ENCODE measurements at places on chromosomes 1 and 21.
A peak's percentile ranks its signal among the peaks of the same experiment; 100 is the strongest.

- DNase-seq, result peak; percentile 38
Measured at GRCh38 chr1:211135342-211135950, 1.5 kb upstream of the KCNH1 start.

GRCh38 chr1:14403961-14404645 is 194.4 kb upstream of the KAZN start:
- no peak for DNase-seq

DNA sequence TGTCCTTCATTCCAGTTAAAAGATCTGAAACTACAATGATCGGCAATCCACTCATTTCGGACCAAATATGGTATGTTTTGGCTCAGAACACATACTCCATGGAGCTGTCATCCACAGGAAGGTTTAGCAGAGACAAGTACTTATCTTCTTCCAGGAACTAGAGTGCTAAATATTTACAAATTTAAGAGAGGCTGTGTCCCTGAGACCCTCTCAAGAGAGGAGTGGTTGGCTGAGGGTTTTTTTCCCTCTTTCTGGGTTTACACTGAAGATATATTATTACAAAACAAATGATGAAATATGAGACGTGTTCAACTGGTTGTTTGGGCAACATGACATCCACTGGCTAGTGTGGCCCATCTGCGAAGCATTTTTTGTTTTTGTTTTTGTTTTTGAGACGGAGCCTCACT is 25.9 kb upstream of the NID1 start:
- DNase-seq, result no peak

DNA sequence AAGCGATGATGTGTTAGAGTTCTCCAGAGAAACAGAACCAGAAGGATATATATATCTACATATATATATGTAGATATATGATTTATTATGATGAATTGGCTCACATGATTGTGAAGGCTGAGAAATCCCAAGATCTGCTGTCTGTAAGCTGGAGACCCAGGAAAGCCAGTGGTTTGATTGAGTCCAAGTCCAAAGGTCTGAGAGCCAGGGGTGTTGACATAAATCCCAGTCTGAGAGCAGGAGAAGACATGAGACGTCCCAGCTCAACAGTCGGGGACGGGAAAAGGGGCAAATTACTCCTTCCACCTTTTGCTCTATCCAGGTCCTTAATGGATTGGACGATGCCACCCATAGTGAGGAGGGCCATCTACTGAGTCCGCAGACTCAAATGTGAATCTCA is 126.6 kb downstream of the PRDM2 start:
- no peak for DNase-seq

- DNase-seq, result no peak
Measured at GRCh38 chr1:248897412-248898337, 8.4 kb upstream of the PGBD2 start.

DNA sequence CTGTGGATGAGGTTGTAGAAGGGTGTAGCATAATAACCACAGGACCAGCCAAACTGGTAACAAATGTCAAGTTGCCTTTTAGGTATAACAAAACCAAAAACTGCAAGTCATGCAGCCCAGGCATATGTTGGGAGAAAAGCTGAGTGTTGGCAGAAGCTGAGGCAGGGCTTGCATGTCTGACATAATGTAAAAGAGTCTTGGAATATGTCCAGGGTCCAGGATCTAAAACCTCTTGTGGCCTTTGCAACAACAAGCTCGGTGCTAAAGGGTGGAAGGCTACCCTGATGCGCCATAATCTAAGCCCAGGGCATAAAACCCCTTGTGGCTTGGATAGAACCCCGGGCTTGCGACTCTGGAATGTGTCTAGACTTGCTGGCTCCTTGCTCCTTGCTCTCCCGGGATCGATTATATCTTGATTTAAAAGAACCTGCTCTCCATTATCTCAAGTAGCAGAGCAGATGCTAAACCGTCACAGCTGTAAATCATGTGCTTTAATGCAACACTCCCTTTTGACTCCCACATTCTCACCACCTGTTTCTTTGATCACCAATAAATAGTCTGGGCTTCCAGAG is 26.5 kb upstream of the SLC35A3 start:
- no peak for DNase-seq

DNA sequence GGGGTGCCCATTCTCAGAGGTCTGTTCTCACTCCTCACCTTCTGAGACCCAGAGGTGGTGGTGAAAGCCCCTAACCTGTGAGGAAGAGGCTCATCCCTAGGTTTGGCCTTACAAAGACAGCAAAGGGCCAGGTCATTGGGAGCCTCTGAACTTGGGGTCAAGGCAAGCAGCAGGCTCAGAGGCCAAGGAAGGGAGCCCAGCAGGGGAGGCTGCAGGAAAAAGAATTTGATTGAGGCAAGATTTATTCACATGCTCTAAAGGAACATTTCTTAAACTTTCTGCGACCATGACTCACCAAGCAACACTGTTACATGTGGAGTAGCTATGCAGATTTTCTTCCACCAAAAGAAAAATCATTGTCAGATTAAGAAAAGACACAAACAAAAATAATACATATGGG is 132.5 kb upstream of the SYT6 start:
- DNase-seq, result no peak

- no peak for DNase-seq
Measured at GRCh38 chr21:41833497-41834115, 45.5 kb downstream of the PRDM15 start.

- DNase-seq, result no peak
Measured at GRCh38 chr1:42335809-42336518, 929 bp upstream of the FOXJ3 start.

- DNase-seq, result no peak
Measured at GRCh38 chr1:156859523-156860112, 701 bp upstream of the INSRR start.

DNA sequence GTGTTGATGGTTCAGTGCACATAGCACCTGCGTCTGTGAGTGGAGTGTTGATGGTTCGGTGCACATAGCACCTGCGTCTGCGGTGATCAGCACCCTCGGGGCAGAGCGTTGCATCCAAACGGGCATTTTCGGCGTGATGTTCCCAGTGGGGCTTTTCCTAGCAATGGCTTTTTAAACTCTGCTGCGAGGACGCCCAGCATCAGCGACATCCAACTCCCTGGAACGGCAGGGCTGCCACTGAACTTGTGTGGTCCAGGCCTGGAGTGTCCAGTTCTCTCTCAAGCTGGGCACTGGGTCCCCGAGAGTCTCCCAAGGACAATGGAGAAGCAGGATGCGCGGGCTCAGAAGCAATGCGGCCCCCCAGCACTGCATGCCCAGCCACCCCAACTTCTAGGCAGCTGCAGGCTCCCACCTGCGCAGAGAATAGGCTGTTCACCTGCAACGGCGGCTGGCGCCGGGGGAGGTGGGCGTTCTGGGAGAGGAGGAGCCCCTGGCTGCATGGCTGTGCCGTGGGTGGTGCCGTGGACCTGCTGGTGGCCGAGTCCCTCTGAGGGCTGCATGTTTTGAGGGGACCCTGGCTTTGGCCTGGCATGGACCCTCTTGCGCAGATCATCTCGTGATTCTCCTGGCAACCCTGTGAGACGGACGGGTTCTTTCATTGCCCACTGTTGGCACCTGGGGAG is 10.1 kb upstream of the C1orf174 start:
- no peak for DNase-seq

GRCh38 chr21:45892156-45892915 is 89.2 kb upstream of the COL6A1 start:
- DNase-seq, result no peak

DNA sequence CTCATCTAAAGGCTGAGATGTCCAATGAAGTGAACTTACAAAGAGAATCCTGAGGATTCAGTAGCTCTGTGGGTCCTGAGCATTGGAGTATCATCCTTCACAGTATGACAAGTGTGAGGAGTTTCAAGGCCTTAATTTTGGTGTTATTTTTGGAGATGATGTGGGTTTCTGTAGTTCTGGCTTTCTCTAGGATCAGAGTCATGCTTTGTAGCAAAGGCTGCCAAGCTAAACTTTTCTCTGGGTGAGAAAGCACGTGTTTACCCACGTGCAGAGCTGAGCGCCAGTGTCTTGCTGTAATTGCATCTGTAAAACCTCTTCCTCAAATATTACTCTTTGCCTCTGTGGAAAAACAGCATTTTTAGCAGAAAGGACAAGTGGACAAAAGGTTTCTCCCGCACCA is 387.8 kb upstream of the LYPLAL1 start:
- no peak for DNase-seq

- DNase-seq, result no peak
Measured at GRCh38 chr21:17673261-17674020, 60.7 kb upstream of the BTG3 start.

GRCh38 chr21:24076179-24076578 is 1531.1 kb downstream of the MRPL39 start:
- DNase-seq, result peak; percentile 23

- no peak for DNase-seq
Measured at GRCh38 chr1:174577681-174578080, 129.9 kb downstream of the GPR52 start.
